SK-MEL-5 (cell line): ENCODE measurements at places on chromosomes 7 and 10. TPM values are rescaled to one million over a fixed set of nuclear protein-coding genes. Genes with fewer than 3 reads are reported as not detected.

DNA sequence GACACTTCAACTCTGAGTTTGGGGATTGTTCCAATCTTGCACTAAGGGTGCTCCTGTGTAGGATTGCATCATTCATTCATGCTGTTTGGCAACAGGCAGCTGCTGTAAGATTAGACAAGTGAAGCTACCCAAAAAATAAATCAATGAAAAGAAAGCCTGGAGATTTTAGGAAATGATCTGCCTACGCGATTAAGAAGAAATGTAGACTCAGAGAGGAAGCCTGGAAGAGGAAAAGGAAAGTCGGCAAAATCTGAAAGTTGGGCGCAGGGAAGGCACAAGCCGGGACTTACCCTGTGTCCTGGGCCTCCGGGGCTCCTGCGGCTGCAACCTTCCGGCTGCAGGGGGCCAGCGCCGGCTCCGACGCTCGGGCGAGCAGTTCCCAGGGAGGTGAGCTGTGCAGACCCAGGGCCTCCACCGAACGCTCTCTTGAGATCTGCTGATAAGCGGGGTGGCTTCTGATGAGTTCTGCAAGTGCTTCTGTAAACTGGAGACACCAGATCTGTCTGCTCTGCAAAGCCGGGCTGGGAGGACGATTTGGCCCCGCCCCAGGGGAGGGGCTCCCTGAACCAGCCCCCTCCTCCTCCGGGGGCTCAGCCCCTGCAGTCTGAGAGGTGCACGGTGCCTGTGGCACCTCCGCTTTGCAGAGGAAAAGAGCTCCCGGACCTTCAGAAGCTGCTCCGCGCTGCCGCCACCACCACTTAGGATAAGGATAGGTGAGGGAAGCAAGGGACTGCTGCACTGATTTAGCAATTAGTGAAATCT lies 17.4 kb downstream of the PSPH start:
- DNase-seq = peak; percentile 93

- no peak for DNase-seq
These were observed 187.5 kb downstream of the GPAM start for GRCh38 chr10:111996103-111996502.

DNA sequence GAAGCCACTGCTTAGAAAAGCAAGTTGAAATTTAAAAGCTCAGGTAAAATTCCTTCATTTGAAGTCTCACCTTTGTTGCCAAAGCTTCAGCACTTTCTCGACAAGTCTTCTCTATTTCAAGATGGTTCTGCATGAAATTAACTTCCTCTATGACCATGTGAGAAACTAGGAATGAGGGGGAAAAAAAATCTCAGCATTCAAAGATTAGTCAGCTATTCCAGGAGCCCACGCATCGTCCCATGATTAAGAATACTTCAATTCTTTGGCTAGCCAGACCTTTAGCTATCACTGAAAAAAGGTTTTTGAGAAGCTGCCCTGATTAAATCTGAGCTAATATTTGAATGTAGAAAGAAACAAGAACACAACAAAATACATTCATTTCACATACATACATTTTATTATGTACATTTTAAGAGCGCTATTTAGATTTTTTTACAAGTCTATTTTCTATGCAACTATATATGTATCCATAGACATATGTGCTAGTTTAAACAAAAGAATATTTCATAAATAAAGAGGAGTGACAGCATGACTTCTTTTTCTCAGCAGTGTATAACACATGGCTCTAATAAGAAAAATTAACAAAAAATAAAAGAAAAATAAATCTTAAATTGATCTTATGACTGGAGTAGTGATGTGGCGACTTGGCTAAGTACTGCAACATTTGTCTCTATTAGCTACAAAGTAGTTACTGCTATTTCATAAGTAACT lies 44.8 kb downstream of the SHTN1 start:
- DNase-seq = peak; percentile 93

DNA sequence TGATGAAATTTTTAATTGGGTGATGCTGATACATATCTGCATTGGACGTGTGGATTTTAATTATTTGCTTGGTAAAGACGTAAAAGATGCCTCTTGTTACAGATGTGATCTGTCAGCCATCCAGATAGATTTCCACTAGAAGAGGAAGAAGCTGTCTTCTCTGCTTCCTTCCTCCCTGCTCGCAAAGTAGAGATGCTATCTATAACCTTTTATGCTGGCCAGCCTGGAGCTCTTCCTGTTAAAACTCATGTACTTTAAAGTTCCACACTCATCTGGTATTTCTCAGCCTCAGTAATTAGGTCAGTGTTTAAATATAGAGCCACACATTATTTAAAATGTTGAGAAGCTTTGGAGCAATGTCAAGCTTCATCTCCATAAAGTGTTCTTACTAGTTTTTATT lies 51.2 kb upstream of the TMEM229A start:
- no peak for DNase-seq

- no peak for DNase-seq
These were observed 491.9 kb downstream of the SORCS1 start for GRCh38 chr10:106672517-106673175.

DNA sequence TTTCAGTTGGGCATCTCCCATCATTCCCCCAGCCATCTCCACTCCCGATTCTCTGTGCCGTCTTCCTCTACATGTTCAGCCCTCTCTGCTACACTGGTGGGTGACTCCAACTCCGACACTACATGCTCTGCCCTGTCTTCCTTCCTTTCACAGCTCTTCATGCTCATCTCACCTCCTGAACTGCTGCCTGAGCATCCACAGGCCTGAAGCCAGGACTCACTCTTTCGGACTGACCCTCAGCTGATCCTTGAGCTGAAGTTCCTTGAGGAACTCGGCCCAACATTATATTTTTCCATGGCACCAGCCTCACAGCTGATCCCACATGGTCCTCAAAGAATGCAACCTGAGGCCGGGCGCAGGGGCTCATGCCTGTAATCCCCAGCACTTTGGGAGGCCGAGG lies 538.4 kb downstream of the PTPRN2 start:
- DNase-seq = no peak

The PVRIG gene
- total RNA-seq = not detected in 2 replicates

The C10orf53 gene
- total RNA-seq = not detected in 2 replicates

The SSC4D gene
- total RNA-seq = 0.59 and 0.77 TPM in 2 replicates

The CFAP46 gene
- total RNA-seq = 0.27 TPM in 1 of 2 replicates, not detected in the other
